ENCODE measurements at places on chromosomes 16 and 17.

- no peak for DNase-seq
Measured at GRCh38 chr16:979859-980594, 1.5 kb upstream of the SOX8 start.

- DNase-seq, result no peak
Measured at GRCh38 chr17:17582372-17582771, 9.1 kb downstream of the PEMT start.

- no peak for DNase-seq
Measured at GRCh38 chr17:45333702-45334092, 16.9 kb upstream of the MAP3K14 start.

- no peak for DNase-seq
Measured at GRCh38 chr16:73228649-73229048, 180.7 kb upstream of the ZFHX3 start.

DNA sequence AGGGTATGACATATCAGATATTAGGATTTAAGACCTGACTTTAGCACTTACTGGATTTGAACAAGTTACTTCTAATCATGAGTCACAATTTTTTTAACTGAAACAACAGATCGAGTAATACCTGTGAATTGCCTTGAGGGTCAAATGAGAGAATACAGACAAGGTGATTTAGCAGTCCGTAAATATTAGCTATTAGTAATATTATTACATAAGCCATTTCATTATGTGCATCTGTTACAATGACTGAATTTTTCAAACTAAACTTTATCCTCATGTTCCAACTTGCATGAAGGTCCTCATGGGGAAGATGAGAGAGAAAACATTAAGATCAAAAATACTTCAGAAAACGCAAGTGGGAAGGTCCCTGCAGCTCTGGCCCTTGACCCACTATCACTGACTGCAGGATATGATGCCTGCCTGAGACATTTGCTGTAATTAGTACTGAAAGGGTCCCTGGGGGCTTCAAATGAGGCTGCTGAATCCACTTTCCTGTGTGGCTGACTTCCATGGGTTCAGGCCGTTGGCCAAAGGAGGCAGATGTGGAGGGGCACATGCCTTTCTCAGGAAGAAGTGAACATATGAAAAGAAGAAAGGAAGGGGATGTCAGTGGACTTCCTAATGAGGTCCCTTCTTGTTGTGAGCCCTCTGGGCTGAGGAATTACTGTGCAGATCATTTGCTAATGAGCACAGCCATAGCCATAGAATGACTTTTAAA lies 441.7 kb downstream of the CDH11 start:
- no peak for DNase-seq

DNA sequence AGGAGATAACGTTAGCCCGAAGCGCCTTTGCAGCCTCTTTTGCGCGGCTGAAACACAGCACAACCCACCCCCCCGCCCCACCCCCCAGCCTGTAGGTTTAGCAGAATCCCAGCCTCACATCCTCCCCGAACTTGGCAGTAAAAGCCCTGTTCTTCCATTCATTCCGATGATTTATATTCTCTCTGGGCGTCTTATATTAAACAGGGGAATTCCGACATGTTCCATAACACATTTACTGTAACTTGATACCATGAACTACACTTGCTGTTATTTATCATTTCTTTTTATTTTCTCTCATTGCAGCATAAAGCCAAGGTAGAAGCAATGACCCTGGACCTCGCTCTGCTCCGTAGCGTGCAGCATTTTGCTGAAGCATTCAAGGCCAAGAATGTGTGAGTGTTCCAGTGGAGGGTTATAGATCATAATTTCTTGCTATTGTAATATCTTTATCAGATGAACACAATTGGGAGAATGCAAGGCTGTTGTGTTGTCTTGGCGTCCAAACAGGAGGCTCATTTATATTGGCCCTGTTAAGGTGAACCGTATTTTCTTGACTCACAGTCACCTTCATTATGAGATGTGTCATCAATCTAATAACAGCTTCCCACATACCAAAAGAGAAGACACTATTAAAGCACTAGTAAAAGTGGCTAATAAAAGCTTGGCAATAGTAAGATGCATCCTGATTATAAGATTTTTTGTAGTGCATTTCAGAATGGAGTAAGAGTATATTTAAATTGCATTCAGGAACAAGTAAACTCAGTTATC lies 287.3 kb downstream of the WWOX start:
- DNase-seq, result no peak
